ENCODE measurements at places on chromosomes 6 and 20.

DNA sequence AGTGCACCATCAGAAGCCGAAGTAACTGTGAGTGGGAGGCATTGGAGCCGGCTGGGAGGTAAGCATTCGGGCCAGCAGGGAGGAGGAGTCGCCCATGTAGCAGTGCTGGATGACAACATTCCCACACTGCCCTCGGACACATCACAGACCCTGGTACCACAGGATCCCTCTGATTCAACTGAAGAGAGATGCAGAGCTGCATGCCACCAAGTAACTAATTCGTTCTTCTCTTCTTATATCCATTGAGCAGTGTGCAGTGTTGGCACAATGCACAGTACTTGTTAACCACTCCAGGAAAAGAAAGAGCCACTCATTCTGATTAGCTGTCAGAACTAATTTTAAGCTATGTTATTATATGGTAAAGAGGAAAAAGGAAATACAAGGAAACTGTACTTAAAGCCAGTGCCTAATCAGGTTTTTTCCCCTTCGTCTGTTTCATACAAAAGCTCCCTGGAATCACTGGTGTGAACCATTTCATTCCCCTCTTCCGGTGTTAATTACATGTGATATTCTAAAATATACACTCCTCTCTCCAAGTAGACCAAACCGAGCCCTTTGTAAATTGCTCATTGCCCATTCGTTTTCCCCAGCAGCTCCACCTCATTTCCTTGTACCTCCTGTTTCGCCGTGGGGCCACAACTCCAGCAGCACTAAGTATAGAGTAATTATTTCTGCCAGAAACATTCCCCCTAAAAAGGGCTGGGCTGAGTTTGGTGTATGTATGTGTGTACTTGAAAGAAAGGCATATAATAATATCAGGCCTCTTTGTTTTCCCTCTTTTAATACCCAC lies 32.4 kb upstream of the ADTRP start:
- no peak for DNase-seq

- DNase-seq: peak; percentile 77
These were observed 7.9 kb downstream of the NKX2-2 start for GRCh38 chr20:21505810-21506530.

GRCh38 chr6:1145768-1146218 lies 166.1 kb upstream of the FOXQ1 start:
- no peak for DNase-seq

- no peak for DNase-seq
These were observed 18.8 kb upstream of the MAPK13 start for GRCh38 chr6:36111526-36111925.

- DNase-seq: no peak
These were observed 127.8 kb upstream of the MAP3K4 start for GRCh38 chr6:160863782-160864181.

DNA sequence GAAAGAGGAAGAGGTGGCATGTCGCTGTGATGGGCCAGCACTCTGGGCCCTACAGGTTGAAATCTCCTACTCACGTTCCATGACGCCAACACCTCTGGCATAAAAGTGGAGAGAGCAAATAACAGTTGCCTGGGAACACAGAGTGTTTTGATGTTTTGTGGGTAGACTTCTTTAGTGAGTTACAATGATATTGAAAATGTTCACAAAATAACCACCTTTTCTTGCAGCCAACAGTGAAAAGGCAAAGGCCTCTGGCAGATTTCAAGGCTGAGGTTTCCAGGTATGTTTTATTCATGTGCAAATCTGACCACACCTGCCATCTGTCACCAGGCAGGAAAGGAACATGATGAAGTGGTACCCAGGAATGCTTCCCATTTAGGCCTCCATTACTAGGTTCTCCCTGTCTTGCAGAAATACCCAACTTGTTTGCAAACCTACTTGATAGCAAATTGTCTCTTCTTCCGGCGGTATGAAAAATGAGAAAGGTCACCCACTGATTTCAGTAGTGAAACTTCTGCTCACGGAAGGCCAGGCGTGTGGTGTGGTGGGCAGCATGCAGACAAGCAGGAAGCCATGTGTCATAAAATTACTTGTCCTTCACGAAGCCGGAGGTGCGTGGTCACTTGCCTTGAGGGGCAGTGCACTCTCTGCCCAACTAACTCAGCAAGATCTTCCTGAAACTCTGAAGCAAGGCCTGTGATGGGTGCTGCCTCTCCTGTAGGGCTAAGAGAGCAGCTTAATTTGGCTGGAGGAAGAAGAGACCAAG lies 299.1 kb upstream of the PRDM1 start:
- no peak for DNase-seq

- DNase-seq: peak; percentile 63
These were observed 2.0 kb upstream of the PLCG1 start for GRCh38 chr20:41135187-41135887.

DNA sequence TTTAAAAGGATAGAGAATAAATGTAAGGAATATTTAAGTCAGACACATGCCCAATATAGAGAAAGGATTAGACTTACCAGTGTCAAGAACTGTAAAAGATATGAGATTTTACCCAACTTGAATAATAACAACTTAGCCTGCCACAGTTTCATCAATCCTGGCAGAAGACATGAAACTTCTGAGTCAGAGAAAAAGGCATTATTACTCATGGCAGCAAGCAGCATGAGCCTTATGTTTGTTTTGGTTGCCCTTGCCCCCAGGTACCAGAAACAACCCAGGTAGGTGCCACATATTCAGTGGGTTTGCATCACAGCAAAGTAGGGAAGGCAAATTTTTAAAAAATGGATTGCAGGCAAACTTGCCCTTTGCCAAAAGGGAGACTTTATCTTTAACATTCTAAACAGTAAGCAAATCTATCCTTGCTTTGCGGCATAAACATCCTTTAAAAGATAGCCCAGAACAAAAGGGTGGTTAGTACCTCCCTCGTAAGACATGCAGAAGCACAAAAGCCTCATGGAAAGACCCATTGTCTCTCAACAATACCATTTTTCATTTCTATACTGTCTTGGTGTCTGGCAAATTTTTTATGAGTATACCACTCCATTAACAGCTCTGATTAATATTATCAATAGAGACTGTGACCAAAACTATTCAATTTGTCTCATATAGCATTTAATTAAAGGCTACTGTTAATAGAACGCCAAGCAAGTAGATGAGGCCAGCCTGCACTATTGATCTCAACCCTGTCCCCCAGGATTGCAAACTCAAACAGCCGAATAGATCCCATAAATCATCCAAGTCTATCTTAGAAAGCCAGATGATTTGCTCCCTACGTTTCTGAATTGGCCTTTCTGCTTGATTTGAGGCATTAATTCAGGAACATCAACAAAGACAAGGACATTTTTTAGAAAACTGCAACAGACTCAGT lies 185.1 kb downstream of the COL19A1 start:
- no peak for DNase-seq

DNA sequence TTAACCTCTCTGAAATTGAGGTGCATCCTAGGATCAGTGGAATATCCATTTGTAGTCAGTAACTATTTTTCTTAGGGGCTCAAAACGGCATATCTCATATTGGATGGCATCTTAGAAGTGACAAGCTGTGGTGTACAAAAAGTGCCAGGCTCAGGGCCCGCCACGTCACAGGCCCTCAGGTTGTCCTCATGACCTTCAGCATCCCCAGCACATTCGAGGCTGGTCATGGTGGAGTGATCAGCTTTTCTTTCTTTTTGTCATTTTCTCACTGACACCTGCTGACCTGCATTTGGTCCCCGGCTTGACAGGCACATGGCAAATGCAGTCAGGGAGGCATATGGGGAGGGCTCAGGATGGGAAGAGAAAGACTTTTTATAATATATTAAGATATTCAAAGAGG lies 7.1 kb upstream of the E2F1 start:
- DNase-seq: no peak

- no peak for DNase-seq
These were observed 28.6 kb downstream of the AKAP7 start for GRCh38 chr6:131163886-131164285.

DNA sequence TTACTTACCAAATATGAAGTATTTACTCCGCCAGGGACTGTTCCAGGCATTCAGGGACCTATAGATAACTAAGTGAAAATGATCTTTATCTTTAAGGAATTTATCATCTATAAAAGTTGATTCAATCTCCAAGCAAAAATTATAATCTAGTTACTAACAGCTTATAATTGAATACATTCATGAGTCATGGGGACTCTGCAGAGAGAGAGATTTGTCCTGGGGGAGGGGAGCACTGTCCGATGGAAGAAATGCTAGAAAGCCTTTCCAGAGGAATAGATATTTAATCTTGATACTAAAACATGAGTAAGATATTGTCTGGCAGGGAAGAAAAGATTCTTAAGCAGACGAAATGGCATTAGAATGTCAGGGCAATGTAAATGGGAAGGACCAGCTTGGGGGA lies 139.3 kb downstream of the CD164 start:
- DNase-seq: no peak

DNA sequence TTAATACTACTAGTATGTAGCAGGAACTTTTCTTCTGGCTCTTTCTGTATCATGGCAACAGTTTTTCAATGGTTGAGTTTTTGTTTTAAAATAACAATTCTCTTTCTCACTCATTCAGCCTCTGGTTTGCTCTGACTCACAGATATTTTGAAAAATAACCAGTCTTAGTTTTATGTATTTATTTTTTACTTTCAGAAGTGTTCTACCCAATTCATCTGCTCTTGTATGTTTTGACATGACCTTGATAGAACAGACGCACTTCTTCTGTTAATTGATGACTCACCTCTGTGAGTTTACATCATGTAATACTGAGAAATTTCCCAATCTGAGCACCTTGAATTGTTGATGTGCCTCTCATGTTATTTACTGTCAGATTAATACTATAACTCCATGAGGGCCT lies 178.9 kb downstream of the SASH1 start:
- DNase-seq: no peak

DNA sequence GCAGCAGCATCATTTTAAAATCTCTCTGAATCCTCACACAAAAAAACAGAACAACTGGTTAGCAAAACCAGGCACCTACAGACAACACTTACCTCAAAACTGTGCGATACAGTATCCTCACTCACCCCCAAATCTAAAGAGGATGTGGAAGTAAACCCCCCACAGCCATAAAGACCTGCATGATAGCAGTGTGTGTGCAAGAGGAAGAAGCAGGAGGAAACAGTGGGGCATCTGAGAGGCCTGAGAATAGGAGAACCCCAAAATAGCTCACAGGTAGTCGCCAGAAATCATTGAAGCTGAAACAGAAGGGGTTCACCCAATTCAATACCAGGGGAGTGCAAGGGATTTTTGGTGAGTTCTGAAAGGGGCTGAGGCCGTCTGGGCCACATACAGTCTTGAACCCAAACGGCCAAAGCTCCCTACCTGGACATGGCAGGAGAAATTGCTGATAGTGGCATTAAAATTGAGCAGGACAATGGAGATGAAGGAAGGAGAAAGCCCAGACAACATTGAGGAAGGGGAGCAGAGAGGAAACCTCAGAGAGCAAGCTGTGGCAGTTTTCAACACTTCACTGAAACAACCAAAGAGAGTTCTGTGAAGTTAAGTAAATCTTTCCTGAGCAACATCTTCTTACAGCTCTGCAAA lies 129.7 kb downstream of the FIG4 start:
- no peak for DNase-seq

DNA sequence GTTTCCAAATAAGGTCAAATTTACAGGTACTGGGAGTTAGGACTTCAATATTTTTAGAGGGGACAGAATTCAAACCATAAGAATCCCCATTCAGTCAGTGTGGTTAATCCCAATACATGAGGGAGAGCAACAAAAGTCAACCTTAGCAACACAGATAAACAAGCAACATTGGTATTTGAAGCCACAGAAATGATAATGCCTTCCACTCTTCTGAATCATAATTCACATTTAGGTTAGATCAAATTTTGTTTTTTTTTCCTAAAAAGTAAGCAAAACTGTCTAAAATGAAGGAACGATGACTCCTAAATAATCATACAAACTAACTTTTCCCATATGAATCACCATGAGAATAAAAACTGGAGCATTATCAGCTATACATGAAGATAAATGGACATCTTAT lies 246.0 kb upstream of the TENT5A start:
- DNase-seq: no peak

DNA sequence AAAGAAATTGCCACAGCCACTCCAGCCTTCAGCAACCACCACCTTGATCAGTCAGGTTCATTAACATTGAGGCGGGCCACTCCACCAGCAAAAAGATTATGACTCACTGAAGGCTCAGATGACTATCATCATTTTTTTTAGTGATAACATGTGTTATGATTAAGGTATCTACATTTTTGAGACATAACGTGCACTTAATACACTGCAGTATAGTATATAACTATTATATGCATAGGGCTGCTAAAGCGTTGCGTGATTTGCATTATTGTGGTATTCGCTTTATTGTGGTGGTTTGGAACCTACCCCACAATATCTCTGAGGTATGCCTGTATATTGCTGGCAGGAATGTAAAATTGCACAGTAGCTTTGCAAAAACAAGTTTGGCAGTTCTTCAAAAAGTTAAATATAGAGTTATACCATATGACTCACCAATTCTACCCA lies 6.8 kb upstream of the RIPK1 start:
- no peak for DNase-seq

DNA sequence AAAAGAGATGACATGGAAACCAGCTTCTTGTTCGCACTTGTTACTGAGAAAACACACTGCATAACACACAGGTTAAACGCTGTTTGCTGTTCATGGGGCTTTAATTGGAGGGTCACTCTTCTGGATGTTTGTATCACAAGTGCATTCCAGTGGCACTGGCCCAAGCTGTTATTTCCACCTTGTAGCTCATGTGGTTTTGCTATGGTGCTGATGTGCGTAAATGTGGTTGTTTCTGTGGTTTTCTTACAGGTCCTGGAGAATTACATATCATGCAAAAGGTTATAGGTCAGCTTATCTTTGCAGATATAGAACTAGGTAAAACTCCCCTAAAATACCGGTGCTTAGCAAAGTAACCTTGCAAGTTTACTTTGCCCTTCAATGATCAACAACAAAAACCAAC lies 89.3 kb upstream of the AHI1 start:
- no peak for DNase-seq

GRCh38 chr6:142756215-142756630 lies 188.8 kb downstream of the HIVEP2 start:
- DNase-seq: no peak

DNA sequence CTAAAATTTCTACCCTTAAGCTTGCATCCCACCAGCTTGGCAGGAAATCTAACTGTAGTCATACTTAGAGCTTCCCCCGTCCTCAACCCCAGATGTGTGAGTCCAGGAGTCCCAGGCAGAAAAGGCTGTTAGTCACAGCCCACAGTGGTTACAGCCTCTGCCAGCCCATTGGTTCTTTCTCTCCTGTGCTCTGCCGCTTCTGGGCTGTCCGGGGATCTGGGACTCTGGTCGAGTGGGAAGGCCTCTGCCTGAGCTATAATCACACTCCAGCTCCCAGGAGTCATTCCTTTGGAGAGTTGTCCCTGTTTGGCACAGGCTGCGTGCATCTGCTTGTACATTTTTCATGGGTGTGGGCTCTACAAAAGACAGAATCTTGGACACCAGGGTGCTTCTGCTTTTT lies 45.6 kb upstream of the FYN start:
- DNase-seq: no peak

- DNase-seq: no peak
These were observed 44.7 kb downstream of the VAPB start for GRCh38 chr20:58433759-58434158.

DNA sequence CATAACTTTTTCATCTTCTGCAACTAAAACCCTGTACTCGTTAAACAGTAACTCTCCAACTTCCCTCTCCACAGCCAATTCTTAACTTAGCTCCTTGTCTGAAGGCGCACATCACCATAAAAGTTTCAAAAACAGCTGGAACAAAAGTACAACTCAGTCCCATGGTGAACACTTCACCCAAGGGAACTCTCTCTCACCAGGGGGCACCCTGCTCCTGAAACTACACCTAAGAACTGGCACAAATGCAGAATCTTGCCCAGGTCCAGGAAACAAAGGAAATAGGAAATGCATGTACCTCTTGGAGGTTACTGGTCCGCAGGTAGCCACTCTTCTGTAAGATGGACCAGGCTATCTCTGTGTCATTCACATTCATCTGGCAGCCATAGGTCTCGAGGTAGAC lies 6.6 kb downstream of the CDK5RAP1 start:
- no peak for DNase-seq

All from activated naive CD4-positive, alpha-beta T cell treated with anti-CD3 and anti-CD28 coated beads, Interleukin-2, amount 50 U/mL, for 16 hours (primary cell).